ENCODE measurements at places on chromosomes 4 and X.

GRCh38 chr4:69877453-69877852 is 17.5 kb upstream of the SULT1E1 start:
- DNase-seq: no peak

- no peak for DNase-seq
Measured at GRCh38 chr4:184282251-184282713, 64.6 kb upstream of the ENPP6 start.

GRCh38 chrX:3962511-3963311 is 249.3 kb upstream of the PRKX start:
- DNase-seq: no peak

DNA sequence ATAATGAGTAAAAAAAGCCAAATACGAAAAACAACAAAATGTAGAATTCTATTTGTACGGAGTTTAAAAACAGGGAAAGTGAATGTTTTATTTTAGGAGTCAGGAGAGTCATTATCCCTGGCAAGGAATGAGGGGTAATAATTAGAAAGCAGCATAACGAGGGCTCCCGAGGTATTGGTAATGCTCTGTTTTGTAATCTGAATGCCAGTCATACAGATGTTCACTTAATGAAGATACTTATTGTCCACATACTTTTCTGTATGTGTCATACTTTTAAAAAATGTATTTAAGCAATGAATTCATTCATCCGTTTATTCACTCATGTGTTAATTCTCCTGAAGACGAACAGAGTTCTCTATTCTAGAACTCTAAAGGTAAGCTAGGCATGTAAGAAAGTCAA is 87.8 kb upstream of the BMP2K start:
- no peak for DNase-seq

DNA sequence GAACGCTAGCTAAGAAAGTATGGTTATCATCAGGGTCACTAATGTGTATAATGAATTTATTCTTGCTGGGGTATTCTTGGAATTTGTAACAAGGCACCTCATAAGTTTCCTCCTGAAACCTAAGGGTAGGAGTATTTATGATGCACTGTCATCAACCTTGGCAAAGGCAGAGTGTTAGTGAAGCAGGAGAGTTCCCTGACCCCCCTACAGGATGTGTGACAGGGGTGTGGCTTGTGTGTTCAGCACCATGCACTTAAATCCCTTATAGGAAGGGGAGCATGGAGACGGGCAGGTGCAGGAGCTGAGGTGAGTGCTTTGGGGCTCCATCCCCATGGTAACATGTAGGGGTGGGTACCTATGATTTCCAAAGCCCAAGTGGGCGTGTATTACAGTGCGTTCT is 237.7 kb downstream of the GALNTL6 start:
- no peak for DNase-seq

GRCh38 chr4:53362093-53362492 is 3.8 kb downstream of the SCFD2 start:
- DNase-seq: no peak

GRCh38 chr4:1447676-1448588 is 41.7 kb upstream of the NKX1-1 start:
- no peak for DNase-seq

- no peak for DNase-seq
Measured at GRCh38 chrX:47380268-47380667, 9.9 kb downstream of the ZNF157 start.

DNA sequence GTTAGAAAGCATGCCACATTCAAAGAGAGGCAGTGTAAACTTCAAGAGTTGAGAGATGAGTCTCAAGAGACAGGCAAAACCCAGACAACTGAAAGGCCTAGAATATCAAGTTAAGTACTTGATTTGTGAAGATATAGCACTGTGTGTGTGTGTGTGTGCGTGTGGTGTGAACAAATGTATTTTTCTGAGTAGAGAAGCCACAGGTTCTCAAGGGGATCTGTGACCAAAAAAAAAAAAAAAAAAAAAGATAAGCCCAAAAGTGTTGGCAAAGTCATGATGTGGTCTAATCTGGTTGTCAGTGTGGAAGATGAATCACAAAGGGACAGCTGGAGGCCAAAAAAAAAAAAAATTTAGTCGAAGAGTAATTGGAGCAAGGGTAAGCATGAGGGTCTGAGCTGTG is 3.9 kb downstream of the RIPPLY1 start:
- no peak for DNase-seq

- no peak for DNase-seq
Measured at GRCh38 chr4:153018031-153018430, 81.9 kb downstream of the FHDC1 start.

DNA sequence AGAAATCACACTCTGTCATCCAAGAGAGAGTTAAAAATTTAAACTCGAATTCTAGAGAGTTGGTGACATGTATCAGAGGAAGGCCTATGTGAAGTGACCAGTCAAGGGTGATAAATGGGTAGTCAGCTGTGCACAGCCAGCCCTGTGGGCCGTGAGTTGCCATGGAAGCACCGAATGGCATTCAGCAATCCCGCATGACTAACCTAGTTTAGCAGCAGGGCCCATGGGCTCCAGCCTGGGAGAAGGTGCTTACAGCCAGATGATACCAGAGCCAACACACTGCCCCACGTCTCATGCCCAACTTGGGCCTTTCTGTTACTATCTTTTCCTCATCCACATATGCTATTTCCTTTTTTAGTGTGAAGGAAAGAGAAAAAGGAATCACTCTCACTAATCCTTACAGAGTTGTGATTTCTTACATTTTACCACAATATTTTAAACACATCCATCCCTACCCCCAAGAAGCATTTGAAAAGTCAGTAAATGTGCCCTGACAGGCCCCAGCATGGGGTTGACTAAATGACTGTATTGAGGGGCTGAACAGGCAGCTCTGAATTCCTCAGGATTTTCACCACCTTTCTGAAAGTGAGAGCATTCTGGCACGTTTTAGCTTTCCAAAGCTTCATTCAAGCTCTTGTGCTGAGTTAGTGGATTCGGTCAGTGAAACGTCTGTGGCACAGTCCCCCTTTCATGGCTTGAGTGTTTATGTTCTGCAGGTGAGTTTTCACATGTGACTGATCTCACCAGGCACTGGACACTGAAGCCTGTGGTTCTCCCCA is 104.2 kb downstream of the AFF1 start:
- no peak for DNase-seq
